ENCODE measurements at places on chromosomes 2 and 18.

DNA sequence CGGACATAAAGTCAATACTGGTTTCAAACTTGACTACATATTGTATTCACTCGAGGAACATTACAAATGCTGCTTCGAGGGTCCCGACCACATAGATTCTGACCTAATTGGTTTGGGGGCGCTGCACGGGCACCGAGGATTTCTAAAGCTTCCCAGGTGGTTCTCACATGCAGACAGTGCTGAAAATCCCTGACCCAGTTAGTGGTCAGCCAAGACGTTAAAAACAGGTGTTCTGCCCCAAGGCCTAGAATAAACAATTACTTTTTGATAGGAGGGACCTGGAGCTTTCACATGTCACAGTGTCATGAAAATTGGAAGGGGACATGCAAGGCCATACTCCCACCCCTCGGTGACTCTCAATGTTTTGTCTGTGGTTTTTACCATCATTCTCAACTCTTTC lies 368.9 kb downstream of the RNF144A start:
- no peak for DNase-seq

- no peak for DNase-seq
These were observed 49.7 kb downstream of the TSN start for GRCh38 chr2:121804997-121805765.

- DNase-seq: no peak
These were observed 62.4 kb downstream of the RPL31 start for GRCh38 chr2:101064505-101064867.

DNA sequence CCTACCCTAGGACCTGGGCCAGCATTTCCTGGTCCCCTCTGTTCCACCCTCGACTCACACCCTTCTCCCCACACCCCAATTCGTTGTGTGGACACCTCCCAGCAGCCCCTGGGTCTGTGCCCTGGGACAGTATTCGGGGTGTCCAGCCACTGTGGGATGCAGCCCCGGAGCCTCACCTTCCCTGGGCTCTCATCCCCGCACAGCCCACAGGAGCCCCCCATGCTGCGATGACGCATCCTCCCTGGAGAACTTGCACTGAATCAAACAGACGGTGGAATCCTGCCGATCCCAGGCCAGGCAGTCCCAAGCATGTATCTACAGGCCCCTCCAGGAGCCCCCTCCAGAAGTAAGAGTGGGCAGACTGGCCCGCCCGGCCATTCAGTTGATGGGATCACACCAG lies 9.7 kb downstream of the ITM2C start:
- DNase-seq: no peak

DNA sequence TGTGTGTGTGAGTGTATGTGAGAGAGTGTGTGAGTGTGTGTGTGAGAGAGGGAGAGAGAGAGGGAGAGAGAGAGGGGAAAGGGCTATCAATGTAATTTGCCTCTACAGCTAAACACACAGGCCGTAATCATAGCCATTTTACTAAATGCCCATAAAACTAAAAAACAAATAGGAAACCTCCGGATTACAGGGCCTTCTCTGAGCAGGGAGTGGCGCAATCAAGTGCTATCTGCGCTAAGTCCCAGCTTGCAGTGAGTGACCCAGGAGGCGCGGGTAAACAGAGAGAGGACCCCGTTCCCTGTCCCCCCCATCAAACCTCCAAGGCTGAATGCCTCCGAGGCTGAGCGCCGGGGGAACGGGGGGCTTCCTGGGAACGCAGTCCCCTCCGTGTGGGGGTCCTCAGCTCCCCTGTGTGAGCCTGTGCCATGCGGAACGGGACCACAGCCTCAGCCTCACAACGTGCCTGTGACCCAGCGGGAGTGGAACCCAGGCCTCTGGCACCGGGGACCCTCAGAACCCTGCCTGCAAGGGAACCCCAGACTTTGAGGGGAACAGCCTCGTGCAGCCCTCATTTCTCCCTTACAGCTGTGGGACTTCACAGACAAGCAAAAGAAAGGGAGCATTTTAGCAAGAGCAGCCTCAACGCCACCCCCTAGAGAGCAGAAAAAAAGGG lies 54.7 kb upstream of the ID2 start:
- no peak for DNase-seq

- no peak for DNase-seq
These were observed 208.1 kb downstream of the CLIP4 start for GRCh38 chr2:29323301-29323700.

DNA sequence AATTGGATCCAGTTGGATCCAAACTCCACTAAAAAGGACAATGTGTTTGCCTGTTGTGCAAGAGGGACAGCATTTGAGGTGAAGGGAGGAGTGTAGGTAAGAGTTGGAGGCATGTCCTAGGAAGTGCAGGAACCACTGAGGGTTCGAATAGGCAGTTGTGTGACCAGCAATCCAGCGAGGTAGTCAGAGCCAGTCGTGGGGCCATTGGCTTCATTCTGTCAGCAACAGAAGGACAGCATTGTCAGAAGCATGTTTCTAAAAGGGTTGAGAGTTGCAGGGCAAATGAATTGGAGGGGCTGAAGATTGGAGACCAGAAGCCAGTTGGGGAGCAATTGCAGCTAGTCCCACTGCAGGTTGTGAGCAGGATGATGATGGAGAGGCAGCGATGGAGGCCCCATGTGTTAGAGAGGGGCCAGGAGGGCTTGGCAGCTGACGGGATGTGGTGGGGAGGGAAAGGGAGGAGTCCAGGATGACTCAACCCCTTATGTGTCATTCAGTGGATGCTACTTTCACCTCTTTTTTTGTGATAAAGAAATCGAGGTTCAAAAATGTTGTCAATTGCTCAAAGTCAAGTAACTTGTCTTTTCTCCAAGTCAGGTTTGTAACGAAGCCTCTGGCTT lies 96.7 kb upstream of the SIX3 start:
- DNase-seq: no peak

- no peak for DNase-seq
These were observed 158.2 kb downstream of the STK39 start for GRCh38 chr2:168089200-168089599.

GRCh38 chr2:207926133-207926988 lies 99.0 kb downstream of the PLEKHM3 start:
- no peak for DNase-seq

DNA sequence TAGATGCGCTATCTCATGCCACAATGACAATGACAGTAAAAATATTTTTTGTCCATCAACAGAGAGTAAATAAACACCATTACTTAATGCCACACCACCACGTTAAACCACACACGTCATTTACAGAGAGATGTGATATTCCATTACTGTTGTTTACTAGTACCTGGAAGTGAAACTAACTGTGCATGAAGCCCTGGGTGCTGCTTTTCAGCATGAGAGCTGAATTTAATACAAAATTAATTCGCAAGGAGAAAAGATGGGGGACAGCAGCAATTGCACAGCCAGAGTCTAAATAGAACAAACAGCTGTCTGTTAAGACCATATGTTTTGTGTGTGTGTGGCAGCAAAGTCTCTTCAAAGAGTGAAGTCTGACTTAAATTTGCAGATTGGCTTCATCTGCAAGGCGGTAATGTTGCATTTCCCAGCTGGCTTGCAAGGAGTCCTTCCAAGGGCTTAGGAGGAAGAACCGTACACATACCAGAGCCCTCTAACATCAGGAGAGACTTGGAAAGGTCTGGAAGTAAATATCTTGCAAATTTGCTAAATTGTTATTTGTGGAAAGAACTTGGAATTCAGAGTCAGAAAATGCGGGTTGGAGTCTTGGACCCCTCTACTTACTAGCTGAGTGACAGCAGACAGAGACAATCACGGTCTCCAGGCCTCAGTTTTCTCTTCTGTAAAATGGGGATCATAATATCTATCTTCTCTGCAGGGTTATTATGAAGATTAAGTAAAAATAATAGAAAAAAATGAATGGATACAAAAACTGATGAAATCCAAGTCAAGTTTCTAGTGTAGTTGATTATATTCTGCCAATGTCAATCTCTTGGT lies 127.6 kb downstream of the ALPK2 start:
- no peak for DNase-seq
